Non-pigmented ciliary epithelial cell (primary cell): ENCODE measurements at places on chromosomes 13 and 19.
A peak's percentile ranks its signal among the peaks of the same experiment; 100 is the strongest.

- DNase-seq: no peak
Measured at GRCh38 chr19:40445780-40446262, 1.7 kb upstream of the SERTAD3 start.

DNA sequence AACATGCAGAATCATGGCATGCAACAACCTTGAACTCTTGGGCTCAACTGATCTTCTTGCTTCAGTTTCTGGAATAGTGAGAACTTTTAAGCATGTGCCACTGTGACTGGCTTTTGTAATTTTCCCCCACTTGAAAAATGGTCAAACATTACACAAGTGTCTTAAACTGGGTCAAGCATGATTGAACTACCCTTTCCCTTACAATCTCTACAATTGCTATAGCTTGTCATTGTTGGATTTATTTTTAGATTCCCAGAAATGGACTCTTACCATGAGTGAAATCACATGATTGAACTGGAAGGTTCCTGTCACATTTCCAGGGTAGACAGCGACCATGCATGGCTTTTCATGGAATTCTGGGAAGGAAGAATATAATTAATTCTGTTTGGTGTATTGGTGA, 102.2 kb upstream of the TUBA3C start:
- no peak for DNase-seq

DNA sequence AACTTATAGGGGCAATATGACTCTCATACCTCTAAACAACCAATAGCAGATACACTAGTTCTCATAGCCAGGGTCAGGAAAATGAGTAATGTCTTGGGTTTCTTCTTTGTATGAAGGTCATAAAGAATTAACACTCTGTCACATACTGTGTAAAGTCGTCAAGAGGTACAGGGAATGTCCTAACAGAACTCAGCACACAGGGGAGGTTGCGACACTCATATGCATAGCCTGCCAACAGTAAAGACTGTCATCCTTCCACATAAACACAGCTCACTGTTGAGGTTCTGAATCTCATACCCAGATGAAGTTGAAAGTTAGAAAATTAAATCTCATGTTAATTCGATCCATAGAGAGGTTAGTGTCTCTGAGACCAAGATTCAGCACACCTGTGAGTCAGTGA, 34.2 kb upstream of the ZNF254 start:
- no peak for DNase-seq

DNA sequence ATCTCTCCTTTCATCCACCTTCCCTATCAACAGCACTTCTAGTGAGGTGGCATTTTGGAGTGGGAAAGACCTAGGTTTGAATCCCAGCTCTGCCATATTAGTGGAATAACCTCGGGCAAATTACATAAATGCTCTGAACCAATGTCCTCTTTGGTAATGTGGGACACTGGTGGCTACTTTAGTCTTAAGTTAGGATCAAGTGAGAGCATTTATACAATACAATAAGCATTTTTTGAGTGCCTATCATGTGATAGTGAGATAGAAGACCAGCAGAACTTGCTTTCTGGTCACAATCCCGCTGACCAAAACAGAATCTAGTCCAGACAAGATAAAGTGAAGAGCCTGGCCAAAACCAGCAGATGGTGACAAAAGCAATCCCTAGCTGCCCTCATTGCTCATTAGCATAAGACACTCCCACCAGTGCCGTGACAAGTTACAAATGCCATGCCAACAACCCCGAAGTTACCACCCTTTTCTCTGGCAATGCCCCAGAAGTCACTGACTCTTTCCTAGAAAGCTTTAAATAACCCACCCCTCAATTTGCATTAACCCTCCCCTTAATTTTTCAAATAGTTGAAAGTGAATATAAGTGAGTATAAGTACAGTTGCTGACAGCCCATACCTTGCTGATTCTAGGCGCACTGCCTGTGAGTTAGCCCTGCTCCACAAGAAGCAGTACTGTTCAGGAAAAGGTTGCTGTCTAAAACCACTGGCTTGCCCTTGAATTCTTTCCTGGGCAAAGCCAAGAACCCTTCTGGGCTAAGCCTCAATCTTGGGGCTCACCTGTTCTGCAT, 28.9 kb upstream of the KPNA3 start:
- no peak for DNase-seq

- DNase-seq: no peak
Measured at GRCh38 chr19:15556634-15557181, 48.4 kb downstream of the CYP4F22 start.

DNA sequence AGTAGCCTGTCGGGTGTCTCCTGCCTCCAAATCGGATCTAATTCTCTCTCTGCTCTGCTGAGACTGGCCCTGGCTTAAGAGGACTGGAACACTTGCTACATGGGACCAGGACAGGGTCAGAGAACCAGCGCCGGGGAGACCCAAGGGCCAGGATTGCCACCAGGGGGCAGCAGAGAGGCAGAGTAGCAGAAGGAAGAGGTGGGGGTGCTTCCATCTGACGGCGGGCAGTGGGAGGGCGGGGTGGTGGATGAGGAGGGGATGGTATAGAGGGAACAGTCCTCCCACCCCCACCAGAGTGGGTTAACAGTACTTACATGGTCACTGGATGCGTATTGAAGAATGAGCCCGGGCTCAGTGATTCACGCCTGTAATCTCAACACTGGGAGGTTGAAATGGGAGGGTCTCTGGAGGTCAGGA, 11.9 kb downstream of the SELENOW start:
- DNase-seq: no peak

DNA sequence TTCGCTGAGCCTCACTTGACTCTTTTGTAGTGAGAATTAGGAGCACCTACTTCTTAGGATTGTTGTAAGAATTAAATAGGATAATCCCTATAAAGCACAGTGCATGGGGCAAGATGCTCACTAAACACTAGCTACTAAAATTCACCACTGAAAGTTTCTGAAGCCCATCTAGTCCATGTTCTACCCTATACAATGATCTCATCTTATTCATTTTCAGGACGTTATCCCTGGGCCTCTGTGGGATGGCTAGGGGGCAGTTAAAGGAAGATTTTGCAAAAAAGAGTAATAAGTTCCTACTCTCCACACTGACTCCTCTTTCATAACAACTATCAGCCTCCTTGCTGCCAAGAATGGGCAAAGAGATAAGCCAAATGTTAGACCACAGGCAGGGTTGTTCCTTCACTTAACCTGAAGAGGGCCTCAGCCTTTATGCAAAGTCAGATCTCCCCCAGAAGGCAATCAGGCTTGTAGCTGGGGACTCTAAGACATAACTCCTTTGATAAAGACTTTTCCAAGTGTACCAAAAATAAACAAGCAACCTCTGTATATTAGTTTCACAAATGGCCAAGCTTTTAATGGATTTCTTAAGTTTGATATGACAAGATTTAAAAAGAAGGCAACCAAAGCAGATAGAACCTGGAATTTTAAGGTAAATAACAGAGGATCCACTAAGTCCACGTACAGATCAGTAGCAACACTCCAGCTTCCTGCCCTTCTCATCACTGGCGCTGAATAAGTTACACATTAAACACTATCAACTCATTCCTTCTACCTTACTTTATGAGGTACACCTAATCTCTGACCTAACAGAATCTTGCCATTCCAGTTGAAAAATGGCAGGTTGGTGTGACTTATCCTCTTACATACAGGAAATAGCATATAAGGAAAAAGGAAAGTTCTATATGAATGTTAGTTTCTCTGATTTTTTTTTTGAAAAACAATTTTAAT, 44.4 kb downstream of the ELF1 start:
- DNase-seq: no peak

DNA sequence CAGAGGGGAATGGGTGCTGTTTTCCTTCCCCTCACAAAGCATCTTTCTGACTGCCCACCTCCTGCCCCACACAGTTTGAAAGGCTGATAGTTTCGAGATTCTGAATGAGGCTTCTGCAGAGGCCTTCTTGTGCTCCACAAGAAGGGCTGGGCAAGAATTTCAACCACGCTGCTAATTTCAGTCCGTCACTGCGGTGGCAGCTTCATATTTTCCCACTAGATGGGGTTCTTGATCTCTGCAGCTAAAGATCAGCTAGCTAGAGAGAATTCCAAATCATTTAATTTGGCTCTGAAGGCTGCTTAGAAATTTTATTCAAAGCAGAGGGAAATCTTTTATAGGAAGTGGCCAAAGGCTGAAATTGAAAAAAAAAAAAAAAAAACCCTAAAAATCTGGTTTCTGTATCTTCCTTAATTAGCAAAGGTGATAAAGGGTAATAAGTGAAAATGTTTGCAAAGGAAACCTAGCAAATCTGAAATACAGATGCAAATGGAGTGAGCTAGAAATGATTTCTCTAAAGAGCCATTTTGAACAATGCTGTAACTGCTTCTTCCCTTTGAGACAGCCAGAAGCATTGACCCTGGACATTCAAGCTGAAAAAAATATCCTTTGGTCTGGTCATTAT, 38.0 kb upstream of the C13orf42 start:
- DNase-seq: no peak

DNA sequence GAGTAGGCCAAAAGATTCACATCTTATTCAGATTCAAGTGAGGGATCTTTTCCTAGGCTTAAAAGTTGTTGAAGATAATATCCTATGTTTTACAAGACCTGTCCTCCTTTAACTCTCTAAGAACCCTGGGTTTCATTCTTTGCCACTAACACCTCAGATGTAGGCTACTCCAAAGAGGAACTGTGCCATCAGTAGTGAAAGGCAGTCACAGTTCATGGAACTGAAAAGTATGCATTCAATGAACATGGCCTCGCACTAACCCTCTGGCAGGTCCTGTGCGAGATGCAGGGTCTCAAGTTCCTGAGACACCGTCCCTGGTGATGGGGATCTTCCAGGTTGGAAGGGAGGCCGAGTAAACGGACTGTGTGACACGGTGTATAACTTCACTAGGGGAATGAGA, 4.3 kb downstream of the LGALS14 start:
- no peak for DNase-seq

DNA sequence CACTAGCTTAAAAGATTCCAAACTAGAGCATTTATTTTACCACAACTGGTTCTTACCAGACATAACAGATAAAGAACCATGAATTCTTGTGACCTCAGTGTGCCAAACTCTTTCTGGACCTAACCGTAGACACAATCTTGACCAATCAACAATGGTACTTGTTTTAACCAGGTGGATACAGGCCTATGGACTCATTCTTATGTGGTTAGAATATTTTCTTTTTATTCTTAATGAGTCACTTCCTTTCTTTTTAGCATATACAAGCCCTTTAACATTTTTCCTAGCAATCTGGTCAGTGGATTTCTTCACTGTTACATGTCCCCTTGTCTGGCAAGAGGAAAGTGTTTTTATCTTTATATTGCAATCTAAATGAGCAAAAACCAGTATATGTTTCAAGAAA, 792.1 kb upstream of the SPRY2 start:
- DNase-seq: peak; percentile 51

DNA sequence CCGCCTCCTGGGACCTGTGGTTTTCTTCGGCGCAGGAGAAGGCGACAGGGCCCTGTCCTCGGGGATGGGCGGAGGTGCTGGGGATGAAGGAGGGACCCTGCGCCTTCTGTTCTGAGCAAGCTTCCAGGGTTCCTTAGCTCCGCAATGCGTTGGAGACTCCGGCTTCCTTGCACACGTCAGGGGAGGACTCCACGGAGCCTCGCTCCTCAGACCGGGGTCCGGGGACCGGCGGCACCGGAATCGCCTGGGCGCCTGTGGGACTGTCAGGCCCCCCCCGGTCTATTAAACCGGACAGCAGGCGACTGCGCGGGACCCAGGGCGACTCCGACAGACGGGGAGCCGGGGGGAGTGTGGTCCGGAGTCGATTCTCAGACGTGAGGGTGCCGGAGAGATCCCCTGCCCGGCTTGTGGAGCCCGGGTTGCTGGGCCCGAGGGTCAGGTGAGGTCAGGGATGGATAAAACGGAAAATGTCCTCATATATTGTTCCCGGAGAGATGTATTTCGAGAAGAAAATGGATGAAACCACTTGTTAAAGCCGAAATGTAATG, 227.4 kb downstream of the TEX29 start:
- DNase-seq: no peak

GRCh38 chr13:110129076-110129475, 177.9 kb downstream of the COL4A1 start:
- no peak for DNase-seq

- no peak for DNase-seq
Measured at GRCh38 chr19:10001899-10002298, 8.4 kb downstream of the COL5A3 start.

- no peak for DNase-seq
Measured at GRCh38 chr13:68254151-68254550, 1024.0 kb upstream of the PCDH9 start.

DNA sequence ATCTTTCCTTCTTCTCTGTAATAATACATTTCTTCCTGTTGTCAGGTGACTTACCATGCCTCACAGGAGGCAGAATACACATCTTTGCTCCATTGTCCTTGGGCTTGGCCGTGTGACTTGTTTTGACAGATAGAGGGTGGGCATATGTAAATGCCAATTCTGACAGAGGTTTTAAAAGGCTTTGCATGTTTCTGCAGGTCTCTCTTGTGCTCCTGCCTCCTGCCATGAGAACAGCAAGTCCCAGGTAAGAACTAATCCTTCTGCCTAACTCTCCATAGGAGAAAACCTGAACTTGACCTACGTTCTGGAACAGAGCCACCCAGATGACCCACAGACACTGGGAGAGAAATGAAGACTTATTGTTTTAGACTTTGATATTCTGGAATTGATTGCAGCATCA, 88.7 kb upstream of the TNFSF11 start:
- DNase-seq: no peak

DNA sequence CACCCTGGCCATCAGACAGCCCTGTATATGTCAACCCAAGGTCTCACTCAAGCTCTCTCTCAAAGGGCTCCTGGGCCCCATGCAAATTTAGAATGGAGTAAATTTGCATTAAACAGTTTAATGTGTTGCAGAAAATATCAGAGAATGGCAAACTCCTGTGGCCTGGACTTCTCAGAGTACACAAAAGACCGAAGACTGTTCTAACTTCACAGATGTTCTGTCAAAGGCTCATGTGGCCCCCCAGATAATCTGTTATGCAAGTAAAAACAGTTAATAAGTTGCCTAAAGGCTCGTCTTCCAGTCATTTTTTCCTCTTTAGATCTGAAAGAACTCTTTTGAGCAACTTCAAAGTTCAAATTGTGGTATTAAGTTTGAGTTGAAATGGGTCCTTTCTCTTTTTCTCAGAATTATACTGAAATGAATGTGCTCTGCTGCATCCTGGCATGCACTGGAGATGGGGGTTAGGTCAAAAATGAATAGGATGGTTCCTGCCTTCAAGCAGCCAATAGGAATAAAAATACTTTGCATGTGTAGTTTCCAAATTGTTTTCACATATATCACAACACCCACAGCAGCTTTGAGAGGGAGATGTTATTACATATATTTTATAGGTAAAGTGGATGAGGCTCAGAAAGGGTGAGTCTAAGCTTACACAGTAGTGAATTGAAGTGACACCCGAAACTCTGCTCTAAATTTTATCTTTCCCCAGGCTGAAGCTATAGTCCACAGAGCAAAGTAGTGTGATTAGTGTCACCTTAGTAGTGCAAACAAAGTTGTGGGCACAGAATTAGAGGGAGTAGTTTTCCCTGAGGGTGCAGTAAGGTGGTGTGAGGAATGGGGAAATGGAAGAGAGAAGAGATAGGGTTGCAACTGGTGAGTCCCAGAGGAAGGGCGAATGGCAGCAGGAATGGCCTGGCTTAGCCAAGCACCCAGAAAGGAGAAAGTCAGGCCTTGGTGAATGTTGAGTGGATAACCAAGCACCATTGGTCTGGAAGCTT, 205.0 kb upstream of the RFC3 start:
- no peak for DNase-seq
